ENCODE measurements at places on chromosomes 3 and 15.

GRCh38 chr3:187773233-187774184, 28.2 kb upstream of the BCL6 start:
- no peak for DNase-seq

DNA sequence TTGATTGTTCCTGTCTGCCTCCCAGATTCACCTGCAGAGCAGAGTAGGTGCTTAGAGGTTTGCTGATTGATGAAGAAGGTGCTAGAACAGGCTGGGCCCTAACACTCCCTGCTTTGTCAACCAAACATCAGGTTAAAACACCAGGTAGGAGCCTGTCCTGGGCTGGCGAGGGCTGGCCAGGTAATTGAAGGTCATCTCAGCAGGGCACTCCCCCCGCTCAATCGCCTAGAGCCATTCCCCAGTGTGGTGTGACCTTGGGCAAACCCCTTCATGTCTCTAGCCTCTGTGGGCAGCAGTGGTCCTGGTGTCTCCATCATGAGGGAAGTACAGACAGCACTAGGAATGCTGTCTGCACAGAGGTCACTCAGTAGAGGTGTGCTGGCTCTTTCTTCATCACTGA, 88.3 kb downstream of the KLF15 start:
- DNase-seq = no peak

DNA sequence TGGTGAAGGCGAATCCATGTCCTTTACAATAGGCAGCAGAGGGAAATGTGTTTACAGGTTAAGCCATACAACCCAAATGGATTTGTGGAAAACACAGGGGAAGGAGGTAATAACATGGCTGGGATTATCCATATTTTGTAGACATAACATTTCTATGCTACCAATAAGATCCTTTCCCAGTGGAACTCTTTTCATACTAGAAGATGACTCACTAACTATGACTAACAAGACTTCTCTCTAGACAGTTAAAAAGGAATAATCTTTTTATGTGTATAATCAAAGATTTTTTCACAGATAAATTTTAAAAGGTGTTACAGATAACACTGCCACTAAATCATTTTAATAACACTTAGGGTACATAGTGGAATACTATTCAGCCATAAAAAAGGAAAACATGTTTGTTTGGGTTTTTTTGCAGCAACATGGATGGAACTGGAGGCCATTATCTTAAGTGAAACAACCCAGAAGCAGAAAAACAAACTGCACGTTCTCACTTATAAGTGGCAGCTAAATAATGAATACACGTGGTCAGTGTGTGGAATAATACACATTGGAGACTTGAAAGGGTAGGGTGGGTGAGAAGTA, 39.6 kb downstream of the VPS13C start:
- no peak for DNase-seq

DNA sequence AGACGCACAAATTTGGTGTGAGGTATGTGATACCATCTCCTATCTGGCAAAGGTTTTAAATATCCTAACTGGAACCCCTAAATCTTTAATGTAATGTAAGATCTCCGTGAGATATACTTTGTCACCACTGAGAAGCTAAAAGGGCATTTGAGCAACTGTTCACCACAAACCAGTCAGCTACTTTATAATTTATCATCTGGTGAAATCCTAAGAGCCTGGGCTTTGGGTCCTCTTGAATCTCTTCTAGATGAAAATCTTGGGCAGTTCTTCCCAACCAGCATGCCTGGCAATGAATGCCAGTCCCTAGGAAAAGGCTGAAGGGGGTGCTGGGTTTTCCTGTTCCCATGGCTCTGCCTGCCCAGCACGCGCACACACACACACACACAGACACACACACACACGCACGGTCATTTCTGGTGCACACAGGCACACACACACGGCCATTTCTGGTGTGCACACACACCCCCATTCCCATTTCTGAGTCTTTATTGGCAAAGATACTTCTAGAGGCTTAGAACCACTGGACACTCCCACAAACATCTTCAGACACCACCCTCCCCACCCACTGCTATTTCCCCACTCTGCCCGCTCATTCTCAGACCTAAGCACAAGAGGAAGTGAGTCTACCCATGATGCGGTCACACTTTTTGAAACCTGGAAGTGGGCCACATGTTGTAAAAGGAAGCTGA, 72.6 kb downstream of the MYO1E start:
- no peak for DNase-seq

- DNase-seq = no peak
Observed at GRCh38 chr3:100993309-100993708, at the start of gene ABI3BP. TSS of gene ABI3BP (minus strand) at chr3:100993421. CDS start at chr3:100993384, 37 bp downstream.
